ENCODE measurements at places on chromosomes 4 and X.

- DNase-seq = no peak
These were observed 102.1 kb downstream of the ANXA3 start for GRCh38 chr4:78653655-78654054.

DNA sequence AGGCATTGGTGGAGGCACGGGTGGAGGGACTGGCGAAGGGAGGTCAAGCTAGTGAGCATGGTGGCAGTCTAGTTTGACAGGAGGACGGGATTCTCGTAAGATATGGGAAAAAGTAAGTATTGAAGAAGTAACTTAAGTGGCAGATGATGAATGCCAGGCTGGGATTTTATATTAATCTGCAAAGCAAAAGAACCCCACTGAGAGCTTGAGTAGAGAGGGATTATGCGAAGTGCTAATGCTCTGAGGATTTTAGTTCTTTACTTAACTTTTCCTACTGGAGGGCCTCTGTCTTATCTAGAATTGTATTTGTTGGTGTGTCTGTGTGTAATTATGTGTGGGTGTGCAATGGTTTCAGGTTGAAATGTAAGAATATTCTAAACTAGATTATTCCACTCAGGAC, 327.9 kb downstream of the FAT4 start:
- no peak for DNase-seq

DNA sequence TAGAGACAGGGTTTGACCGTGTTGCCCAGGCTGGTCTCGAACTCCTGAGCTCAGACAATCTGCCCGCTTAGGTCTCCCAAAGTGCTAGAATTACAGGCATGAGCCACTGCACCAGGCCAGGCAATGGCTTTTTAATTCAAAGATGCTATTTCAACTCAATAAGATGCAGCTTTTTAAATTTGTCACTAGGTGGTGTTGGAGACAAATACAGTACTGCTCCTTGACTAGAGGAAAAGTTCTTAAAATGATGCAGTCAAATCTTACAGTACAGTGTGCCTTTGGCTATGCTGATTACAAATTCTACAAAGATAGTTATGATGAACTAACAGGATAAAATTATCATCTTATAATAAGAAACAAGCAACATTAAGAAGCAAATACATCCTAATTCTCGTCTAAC, 441.1 kb downstream of the KCNIP4 start:
- DNase-seq = no peak

DNA sequence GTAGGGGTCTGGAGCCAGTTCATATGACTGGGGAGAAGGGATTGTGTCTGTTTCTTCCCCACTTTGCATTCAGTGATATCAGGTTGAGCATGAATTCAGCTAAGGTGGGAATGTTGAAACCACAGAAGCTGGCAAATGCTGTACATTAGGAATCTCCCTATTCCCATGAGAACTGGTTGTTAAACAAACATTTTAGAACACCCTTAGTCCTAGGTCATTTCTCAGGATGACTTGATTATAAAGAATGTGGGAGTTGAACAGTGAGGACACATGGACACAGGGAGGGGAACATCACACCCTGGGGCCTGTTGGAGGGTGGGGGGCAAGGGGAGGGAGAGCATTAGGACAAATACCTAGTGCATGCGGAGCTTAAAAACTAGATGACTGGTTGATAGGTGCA, 62.6 kb upstream of the LIMCH1 start:
- no peak for DNase-seq

DNA sequence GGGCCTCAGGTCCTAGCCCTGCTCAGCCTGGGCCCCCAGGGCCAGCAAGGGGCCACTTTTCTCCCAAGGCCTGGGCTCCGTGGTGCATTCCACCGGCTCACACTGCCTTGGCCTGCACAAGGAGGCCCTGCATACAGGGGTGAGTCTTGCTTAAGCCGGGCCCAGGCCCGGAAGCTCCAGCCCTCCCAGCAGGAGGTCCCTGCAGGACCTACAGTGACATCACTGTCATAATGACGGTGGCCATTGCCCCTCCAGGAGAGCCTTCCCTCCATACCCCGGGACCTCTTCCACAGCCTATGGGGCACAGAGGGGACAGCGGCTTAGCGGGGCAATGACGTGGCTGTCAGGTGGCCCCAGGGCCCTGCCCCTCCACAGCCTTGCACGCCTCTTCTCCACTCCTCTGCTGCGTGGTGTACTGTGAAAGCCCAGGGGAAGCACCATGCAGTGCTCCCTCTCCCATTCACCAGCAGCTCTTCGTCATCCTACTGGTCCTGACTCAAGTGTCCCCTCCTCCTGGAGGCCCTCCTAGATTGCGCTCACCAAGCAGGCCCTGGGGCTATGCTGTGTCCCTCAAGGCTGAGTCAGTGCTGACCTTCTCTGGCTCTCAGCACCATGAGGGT, 32.3 kb upstream of the AFAP1 start:
- no peak for DNase-seq

DNA sequence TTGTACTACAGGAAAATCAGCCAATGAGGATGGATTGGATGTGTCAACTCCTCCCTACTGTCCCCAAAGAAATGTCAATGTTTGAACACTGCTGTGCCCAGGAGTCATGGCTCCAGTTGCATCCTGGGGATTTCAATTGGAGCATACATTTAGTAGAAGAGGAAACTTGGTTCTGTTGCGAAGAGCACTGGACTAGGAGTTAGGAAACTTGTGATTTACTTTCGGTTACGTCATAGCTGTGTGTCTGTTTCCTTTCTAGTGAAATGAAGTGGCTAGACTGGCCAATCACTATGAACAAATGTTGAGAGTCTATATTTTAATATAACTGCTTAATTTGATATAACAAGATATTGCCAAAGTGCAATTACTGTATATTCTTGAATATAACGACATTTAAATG, 35.2 kb downstream of the ARL9 start:
- no peak for DNase-seq
